Right lung (tissue), 10 donors: ENCODE measurements at places on chromosomes 3 and 15. TPM values are rescaled to one million over a fixed set of nuclear protein-coding genes. Genes with fewer than 3 reads are reported as not detected.

Gene DLL4
- 12.7 TPM for polyA plus RNA-seq

Gene ACKR4
- 1.4 TPM for polyA plus RNA-seq

GRCh38 chr3:162370141-162370540, 873.5 kb downstream of the OTOL1 start:
- no peak for DNase-seq

DNA sequence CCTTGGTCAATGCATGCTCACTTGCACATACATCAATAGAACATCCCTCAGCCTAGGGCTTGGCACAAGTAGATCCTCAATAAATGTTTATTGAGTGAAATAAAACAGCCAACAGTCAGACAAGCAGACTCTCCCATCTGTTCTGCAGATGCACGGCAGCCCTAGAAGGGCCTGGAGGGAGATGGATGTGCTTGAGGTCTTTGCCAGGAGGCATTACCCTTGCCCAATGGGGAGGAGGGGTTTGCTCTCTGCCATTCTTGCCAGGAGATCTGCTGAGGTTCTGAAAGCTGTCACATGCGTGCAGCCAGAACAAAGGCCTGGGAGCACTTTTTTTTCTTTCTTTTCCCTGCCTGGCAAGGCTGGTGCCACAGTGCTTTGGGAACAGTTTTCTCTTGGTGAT, 349.3 kb upstream of the THRB start:
- no peak for DNase-seq
